Fibroblast of skin of back (primary cell): ENCODE measurements at places on chromosomes 2 and 18.
A peak's percentile ranks its signal among the peaks of the same experiment; 100 is the strongest.

- DNase-seq = no peak
These were observed 58.2 kb downstream of the PPP1R1C start for GRCh38 chr2:182043861-182044260.

DNA sequence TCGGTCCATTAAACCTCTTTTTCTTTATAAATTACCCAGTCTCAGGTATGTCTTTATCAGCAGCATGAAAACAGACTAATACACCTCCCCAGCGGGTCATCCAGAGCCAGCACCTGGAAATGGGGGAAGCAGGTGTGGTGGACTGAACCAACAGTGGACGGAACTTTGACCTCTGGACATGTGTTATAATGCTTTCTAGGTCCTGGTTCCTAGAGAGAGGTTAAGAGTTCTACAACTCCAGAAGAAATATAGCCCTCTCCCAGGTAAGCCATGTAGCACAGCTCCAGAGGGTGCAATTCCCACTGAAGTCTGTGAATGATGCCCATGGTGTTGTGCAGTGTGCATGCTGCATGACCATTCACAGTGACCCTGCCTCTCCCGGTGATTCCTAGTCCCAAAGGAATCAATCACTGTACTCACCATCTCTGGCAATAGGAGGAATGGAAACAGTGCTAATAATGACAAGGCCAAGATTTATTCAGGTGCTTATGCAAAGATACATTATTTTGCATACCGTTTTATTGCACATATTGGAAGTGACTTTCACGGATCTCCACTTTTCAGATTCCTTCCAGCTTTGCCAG lies 45.2 kb upstream of the MYO1B start:
- no peak for DNase-seq

GRCh38 chr18:34261865-34262780 lies 37.4 kb upstream of the NOL4 start:
- DNase-seq = no peak

- no peak for DNase-seq
These were observed 80.8 kb downstream of the PTGR3 start for GRCh38 chr18:75128051-75128605.

DNA sequence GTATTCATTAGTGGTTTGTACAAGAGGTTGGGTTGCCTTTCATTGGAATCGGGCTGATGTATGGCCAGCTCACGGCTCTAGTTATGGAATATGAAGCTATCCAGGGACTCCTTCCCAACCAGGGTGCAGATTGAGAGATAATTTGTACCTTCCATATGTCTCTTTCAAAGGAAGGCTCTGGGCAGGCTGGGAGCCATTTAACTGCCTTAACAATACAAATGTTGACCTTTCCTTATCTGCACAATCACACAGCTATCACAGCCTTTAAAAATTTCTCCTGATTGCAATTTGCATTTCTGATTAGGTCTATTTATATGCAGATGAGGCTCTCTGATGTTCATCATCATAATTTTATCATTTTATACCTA lies 58.7 kb downstream of the MYO3B start:
- no peak for DNase-seq

DNA sequence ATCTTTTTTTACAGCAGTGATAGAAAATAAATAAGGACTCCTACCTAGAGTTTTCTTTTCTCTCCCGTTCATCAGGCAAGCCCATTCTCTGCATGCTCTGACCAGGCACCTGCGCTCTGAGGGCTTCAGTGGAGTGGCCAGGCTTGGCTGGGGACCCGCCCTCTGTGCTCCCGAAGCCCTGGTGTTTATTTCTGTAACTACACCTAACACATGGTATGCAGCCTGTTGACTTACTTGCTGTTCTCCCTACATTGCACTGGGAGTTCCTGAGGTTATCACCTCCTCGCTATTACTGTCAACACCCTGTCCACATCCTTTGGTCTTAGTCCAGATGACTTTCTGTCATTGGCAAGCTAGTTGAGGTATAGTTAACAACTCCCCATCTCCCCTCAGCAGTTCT lies 317.7 kb downstream of the LPIN1 start:
- no peak for DNase-seq

DNA sequence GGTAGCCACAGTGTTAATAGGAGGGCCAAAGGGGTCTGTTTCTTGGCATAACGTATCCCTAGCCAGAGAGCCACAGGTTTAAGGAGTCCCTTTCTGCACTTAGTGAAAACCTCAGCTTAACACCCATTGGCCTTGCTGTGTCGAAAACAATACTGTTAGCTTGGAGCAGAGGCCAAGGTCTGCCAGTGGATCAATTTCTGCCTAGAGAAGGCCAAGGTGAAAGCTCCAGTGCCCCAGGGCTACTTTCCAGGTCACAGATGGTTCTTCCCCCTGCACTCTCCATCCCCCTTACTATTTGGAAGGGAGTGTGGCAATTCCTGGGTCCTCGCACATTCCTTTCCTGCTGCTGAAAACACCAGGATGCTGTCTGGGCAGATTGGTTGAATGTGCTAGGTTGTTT lies 74.8 kb upstream of the TNP1 start:
- DNase-seq = no peak

DNA sequence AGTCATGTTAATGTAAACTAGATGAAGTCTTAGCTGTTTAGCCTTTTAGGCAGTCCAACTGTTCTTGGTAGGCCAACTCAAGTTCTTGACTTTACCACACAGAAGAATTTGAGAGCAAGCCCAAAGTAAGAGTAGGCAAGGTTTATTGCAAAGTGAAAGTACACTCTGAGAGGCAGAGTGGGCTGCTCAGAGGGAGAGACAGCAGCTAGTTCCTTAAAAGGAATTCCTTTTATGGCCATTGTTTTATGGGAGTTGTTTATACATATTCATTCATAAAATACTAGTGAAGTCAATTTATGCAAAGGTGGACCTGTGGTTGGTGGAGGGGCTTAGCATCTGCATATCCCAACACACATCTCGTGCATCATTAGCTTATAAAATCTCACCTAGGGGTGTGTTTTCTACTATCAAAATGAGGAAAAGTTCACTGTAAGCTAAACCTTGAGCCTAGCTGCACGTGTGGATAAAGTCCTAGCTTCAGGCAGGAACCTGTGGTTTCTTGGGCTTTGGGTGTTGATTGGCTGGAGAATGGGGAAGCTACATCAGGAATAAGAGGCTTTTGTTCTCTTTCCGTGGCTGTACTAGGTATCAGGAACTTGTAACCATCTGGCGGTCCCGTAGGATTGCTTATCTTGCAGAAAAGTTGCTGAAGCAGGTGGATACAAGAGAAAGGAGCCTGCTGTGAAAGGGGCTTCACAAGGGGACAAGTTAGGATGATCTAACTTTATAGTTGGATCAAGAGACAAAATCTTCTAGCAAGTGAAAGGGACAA lies 110.4 kb upstream of the GULP1 start:
- DNase-seq = no peak

GRCh38 chr18:60596928-60597327 lies 224.4 kb upstream of the MC4R start:
- no peak for DNase-seq

GRCh38 chr2:174901075-174901474 lies 104.1 kb downstream of the CHN1 start:
- peak; percentile 15 for DNase-seq

DNA sequence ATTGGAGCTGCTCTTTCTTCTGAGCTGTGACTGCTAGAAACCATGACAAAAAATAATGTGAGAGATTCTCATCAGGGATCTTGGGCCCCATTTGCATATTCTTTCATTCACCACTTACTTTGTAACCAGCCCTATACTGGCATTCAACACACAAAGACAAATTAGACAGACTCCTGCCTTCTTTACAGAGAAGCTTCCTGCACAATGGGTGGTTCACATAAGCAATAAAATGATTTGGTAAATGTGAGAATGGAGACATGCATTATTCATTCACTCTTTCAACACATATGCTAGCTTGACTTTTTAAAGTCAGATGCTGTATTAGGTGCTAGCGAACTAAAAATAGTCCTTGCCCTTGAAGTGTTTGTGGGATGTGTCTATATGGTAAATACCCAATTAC lies 174.4 kb downstream of the NCKAP5 start:
- DNase-seq = no peak

- peak; percentile 83 for DNase-seq
These were observed 81.8 kb downstream of the TNS1 start for GRCh38 chr2:217920879-217921603.

GRCh38 chr2:15942711-15943345 lies 2.5 kb downstream of the MYCN start:
- no peak for DNase-seq

DNA sequence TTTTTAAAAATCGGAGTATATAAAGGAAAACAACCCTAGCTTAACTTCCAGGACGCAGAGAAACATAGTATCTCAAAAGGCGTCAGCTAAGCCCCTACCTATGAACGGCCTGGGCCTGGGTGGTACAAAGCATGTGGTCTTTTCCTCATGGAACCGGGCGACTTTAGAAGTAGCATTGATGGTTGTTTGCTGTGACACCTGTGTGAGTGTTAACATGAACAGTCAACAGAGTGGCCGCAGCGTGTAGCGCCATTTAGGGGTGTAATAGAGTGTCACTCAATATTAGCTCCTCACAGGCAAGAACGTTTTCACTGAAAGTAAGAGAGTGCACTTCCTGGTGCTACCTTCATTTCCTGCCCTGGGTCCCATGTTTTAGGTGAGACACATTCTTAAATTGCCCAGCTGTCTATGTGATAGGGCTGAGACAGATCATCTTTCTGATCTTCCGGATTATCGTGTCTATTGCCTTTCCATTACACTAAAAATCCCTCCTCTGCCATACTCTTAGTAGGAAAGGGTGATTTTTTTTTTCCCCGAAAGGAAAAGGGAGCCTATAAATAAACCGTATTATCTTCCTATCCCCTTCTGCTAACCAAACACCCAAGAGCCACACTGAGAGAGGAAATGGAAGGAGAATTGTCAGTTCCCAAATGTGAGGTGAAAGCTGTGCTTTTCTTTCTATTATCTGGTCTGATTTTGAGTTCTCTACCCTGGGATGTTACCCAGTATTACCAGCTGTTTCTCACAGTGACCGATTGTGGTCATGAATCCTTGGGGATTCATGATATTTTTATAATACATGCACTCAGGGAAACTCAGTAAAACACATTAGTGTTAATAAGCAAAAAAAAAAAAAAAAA lies 1.3 kb downstream of the GORASP2 start:
- peak; percentile 33 for DNase-seq

DNA sequence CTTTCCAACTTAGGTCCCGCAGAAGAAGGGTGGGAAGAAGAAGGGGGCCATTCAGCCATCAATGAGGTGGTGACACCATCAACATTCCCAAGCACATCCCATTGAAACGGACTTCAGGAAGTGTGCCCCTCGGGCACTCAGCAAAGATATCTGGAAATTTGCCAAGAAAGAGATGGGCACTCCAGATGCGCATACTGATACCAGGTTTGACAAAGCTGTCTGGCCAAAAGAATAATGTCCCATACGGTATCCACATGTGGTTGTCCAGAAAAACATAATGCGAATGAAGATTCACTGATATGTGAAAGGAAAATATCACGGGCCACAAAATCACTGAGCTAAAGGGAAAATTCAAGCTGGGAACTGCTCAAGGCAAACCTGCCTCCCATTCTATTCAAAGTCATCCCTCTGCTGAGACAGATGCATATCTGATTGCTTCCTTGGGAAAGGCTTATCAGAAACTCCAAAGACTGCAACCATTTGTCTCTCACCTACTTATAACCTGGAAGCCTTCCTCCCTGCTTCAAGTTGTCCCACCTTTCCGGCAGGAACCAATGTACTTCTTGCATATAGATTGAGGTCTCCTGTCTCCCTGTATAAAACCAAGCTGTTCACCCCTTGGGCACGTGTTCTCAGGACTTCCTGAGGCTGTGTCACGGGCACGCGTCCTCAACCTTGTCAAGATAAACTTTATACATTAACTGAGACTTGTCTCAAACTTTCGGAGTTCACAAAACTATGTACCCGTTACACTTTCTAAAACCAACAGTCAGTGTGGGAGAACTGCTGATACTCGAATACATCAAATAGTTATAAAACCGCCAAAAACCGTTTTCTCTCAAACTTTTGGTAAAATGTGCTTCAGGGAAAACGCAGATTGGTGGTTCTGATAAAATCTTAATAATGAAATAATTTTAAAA lies 1.3 kb upstream of the PDK1 start:
- no peak for DNase-seq

DNA sequence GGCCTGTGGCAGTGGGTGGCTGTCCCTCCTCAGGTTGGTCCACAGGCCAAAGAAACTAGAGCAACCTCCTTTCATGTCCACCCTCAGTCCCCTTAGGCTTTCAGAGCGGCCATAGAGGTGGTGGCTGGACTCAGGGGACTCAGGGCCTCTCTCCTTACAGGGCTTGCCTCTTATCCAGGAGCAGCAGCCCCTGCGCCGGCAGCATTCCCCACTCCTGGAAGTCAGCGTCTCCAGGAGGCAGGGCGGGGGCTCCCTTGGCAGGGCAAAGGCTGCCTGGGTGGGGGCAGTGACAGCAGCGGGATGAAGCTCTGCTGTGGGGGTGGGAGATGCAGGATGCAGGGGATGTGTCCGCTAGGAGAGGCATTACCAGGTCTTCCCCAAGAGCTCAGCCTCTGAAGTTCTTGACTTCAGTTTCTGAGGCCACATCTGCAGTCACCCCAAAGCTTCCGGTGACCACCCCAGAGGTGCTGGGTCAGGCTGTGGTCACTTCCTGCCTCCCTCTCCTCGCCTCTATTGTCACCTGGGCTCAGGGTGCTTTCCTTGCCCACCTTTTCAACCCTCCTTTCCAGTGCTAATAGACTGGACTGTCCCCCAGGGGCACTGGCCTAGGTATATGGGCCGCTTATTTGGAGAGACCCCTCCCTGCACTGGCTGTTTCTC lies 8.6 kb upstream of the GPR55 start:
- no peak for DNase-seq

- no peak for DNase-seq
These were observed 154.4 kb upstream of the COL3A1 start for GRCh38 chr2:188819792-188820191.

DNA sequence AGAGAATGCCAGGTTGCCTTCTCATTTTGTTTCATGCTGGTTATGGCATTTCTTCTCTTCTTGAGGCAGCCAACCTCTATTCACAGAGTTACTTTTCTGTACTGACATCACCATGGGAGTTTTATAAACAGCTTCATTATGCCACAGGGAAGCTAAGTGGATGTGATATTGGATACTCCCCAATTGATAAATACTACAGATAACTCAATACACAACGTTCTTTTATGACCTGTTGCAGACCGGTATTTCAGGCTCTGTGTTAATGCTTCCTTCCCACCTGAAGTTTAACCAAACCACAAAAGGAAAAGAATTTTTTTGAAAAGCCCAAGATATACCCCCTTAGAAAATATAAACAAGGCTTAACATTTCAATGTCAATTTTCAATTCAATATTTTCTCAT lies 258.3 kb upstream of the SOX11 start:
- DNase-seq = no peak

- DNase-seq = no peak
These were observed 251.5 kb downstream of the GPD2 start for GRCh38 chr2:156687715-156688114.

GRCh38 chr2:65800998-65801397 lies 368.6 kb upstream of the SPRED2 start:
- DNase-seq = peak; percentile 21

DNA sequence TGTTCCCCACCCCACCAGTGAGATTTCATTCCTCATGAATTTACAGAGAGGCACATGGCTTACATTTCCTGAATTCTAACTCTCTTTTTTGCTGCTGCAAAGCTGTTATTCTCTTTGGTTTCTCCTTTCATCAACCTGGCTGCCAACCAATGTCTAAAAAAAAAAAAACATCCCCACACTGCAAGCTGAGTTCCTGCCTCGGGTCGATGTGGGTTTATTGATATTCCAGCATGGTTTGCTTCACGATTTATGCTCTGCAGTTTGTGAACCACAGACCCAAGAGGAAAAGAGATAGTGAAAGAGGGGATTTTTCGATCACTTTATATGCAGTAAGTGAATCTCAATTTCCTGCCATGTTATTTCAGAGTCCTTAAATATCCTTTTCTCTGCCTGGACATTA lies 363.6 kb downstream of the LPIN1 start:
- DNase-seq = no peak

- no peak for DNase-seq
These were observed 74.0 kb downstream of the SUMO1 start for GRCh38 chr2:202164411-202164810.
